ENCODE measurements at places on chromosomes 6 and 20.

DNA sequence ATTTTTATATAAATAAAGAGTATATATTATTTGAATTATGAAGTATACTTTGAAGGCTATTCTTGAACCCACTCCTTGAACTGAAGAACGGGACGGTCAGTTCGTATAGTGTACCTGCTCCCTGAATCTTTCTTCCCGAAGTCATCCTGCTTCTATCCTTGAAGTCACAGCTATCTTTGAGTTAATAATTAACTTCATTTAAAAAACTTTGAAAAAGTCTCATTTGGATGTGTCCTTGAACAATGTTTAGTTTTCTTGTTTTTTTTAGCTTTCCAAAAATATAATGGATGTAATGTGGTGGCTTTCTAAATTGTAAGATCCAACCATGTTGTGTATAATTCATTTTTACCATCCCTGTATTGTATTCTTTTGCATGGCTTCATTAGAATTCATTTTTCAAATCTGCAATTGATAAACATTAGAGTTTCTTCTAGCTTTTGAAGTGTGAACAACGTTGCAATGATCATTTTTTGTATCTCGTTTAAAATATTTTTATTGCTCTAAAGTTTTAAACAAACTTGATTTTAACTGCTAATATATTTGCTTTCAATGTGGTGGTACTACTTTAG lies 94.4 kb downstream of the NCOA3 start:
- DNase-seq: no peak

DNA sequence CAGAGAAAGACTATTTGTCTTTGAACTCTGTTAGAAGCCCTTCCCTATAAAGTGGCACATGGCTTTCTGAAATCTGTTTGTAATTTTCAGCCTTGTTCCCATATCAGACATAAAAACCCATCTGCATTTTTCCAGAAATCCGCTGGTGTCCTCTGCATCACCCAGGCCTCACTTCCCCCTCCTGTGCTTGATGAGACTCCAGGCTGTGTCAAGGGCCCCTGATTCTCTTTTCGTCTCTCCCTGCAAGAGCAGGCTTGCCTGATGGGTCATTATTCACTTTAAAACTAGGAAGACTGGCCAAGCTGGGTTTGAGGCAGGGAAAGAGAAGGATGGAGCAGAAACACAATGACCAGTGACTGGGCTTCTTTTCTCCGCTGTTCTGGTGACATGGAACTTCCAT lies 10.6 kb upstream of the PROKR2 start:
- DNase-seq: no peak

- no peak for DNase-seq
Measured at GRCh38 chr20:36472637-36473090, 68.7 kb upstream of the MYL9 start.

GRCh38 chr6:1722801-1723200 lies 113.1 kb downstream of the FOXC1 start:
- no peak for DNase-seq

DNA sequence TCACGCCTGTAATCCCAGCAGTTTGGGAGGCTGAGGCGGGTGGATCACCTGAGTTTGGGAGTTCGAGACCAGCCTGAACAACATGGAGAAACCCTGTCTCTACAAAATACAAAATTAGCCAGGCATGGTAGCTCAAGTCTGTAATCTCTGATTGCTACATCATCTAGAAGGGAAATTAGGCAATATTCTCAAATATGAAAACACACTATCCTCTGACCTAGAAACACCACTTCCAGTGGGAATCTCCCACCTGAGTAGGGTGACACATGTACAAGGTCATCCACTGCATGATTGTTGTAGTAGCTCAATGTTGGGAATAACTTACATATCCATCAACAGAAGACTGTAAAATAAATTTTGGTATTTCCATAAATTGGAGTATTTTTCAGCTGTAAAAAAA lies 19.1 kb upstream of the SIRPD start:
- DNase-seq: no peak

GRCh38 chr20:59646487-59646886 lies 42.1 kb downstream of the PHACTR3 start:
- no peak for DNase-seq

DNA sequence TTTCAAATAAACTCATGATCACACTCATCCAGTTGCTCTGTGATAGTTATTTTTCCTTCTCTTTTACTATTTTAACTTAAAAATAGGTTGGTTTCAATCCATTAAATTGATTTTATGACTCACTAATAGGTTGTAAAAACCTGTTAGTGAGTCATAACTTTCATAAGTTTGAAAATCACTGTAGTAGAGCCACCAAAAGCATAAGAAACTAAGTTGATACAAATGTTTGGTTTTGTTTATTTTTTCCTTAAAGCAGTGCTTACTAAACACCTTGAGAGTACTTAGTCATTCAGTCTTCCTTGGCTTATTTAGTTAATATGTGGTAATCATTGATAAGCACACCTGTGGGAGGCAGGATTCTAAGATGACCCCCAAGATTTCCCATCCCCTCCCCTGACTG lies 312.1 kb upstream of the MAN1A1 start:
- DNase-seq: no peak

- DNase-seq: no peak
Measured at GRCh38 chr6:157946865-157947532, 34.7 kb upstream of the SYNJ2 start.

GRCh38 chr20:23634985-23635767 lies 2.6 kb downstream of the CST3 start:
- DNase-seq: no peak

- DNase-seq: no peak
Measured at GRCh38 chr20:2023151-2023550, 29.3 kb upstream of the PDYN start.

GRCh38 chr6:77816766-77817270 lies 164.0 kb downstream of the MEI4 start:
- DNase-seq: no peak

GRCh38 chr6:134819863-134820800 lies 129.8 kb downstream of the ALDH8A1 start:
- no peak for DNase-seq

DNA sequence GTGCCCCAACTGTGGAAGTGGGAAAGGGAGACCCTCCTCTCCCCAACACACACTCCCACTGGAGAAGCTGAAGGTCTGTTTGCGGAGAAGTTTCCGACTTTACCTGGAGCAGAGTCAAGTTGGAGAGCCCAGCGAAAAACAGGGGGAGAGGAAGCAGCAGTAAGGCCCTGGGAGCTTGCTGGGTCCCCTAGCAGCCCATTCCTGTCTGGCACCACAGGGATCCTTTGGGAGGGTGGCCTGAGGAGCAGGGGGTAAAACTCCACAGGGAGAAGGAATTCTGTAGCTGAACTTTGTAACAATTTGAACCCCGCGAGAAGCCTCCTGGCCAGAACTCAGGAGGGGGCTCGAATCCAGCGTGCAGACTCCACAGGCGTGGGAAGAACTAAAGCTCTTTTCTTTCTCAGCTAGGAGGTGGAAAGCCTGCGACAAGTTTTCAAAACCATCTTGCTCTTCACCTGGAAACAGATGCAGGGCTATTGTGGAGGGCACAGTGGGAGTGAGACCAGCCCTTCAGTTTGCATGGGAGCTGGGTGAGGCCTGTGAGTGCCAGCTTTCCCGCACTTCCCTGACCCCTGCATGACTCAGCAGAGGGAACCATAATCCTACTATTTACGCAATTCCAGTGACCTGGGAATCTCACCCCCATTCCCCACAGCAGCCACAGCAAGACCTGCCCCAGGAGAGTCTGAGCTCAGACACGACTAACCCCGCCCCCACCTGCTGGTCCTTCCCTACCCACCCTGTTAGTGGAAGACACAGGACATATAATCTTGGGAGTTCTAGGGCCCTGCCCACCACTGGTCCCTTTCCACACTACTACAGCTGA lies 25.8 kb downstream of the SERPINB9 start:
- no peak for DNase-seq

GRCh38 chr6:38836585-38836984 lies 121.5 kb downstream of the DNAH8 start:
- DNase-seq: no peak

- DNase-seq: no peak
Measured at GRCh38 chr6:67908379-67908778, 726.7 kb upstream of the ADGRB3 start.

DNA sequence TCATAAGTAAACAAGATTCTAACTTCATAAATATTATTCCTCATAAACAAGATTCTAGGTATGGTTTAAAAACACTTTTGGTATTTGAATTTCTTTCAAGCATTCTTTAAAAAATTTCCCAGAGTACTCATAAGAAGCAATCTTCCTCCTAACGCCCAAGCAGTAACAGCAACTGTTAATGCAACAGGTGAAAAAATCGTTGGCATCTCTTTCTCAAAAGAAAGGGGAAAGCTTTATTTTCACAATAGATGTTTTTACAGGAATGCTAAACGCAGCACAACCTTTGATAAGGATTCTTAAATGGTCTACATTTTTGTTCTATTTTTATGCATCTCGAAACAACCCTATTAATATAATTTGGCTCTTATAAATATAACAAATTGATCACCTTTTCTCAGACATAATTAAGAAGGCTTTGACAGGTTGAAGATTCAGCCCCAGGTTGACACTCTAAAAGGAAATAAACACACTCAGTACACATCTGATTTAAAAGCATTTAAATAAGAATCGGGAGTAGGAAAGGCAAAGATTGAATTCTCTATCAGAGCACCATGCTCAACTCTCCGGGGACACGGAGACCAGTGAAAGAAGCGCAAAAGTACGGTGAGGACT lies 634 bp downstream of the AHI1 start:
- DNase-seq: no peak

DNA sequence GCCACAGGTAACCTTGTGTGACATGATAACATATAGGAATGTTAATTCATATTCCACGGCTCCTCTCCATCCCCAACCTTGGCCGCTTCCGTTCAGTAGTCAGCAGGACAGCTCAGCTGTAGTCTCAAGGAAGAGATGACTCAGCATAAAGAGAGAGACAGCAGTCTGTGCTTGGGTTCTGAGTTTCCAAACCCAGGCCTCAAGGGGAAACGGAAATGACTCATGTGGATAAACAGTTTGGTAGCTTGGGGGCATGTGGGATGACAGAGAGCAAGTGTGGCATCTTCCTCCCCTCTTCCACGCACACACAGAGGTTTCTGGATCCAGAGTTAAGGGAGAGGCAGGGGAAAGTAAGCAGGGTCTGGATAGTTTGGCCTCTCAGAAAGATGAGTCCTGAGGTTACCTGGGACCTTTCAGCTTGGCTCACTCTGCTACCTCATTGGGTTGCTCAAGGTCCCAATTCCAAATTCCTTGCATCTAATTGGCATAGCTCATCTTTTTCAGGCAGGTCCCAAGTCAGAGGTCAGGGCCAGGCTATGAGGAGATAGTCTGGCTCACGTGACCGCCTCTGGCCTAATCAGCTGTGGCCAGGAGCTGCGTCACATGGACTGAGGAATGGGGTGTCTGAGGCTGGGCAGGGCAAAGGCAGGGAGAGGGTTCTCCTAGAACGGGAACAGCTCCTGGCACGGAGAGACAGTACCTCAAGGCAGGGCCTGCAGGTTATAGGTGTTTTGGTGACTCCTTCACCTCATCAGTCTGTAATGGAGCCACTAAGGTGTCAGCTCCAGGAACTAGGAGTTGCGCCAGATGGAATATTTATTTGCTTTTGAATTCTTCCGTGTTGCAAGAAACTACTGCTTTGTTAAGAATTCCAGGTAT lies 36.5 kb upstream of the MLN start:
- no peak for DNase-seq

DNA sequence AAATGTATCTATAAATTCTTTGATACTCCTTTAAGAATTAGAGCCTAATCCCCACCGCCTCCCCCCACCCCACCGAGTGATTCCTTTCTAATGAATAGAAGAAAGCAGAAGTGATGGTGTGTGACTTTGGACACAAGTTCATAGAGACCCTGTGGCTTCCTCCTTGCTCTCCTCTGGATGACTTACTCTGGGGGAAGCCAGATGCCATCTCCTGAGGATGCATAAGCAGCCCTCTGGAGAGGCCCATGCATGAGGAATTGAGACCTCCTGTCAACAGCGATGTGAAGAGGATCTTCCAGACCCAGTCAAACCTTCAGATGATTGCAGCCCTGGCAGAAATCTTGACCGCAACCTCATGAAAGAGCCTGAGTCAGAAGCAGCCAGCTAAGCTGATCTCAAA lies 21.1 kb downstream of the AHCY start:
- no peak for DNase-seq

GRCh38 chr6:170293341-170294231 lies 2.7 kb upstream of the DLL1 start:
- DNase-seq: no peak

GRCh38 chr20:36606158-36607066 lies 833 bp downstream of the RAB5IF start:
- no peak for DNase-seq

DNA sequence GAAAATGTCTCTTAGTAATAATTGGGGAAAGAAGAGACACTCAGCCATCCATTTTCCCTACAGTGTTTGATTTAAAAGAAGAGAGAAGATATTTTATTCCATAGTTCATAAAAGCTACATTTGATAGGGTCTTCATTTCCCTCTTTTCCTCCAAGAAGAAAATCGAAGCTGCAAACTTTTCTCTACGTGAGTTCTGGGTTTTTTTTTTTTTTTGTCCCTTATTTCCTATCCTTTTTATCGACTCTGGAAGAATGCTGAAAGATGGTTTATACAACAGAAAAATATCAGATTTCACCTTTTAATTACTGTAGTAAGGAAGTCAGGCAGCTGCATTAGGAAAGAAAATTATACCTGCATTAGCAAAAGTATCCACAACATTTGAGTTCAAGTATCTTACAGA lies at the start of gene OR2J1:
Gene OR2J1, plus strand, starts transcription at position 301 of the 400 bp plus-strand sequence. CDS start 1,453 bp downstream, outside the sequence.
- DNase-seq: no peak

DNA sequence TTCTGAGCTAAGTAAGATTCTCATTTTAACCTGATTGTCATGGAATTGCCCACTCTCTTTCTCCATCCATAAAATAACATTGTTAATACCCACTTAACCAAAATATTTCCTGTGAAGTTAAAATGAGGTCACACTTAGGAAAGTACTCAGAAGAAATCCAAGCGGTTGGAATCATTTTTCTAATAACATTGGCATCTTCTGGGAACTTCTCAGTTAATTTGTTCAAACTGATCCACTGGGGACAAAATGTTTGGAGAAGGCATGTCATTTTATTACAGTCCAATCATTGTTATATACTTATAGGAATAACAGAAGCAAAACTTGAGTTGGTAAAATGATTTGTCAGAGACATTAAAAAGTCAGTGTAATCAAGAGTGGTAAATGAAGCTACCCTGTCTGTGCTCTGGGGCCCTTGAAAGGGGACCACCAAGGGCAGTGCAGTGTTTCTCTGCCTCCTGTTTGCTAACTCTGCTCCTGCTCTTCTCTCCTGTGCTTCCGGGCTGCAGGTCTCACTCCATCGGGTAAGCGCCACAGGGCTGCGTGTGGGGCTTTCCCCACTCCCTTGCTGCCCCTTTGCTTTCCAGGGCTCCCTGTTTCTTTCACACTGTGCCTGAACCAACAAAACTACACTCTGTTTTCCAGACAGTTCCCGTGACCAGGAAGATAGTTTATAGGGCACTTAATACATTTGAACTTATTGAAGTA lies 50.1 kb downstream of the HDDC2 start:
- DNase-seq: no peak

DNA sequence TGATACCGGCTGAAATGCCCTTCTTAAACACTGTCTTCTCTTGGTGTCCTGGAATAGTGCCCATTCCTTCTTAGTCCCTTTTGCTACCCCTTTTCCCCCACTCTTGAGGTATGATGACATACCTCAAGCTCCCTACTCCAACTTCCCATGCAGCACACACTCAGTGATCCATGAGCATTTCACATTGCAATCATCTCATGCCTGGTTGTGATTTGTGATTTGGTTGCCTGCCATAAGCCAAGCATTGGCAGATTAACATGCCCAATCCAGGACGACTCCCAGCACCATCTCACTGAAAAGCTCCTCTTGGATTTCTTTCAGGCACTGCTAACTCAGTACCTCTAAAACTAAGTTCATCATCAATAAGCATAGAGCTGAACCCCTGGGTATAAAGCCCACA lies 14.7 kb upstream of the PTPRA start:
- no peak for DNase-seq

GRCh38 chr6:119894811-119895210 lies 545.2 kb upstream of the MAN1A1 start:
- no peak for DNase-seq

Measured in stimulated activated CD4-positive, alpha-beta T cell treated with anti-CD3 and anti-CD28 coated beads, TNF-alpha, amount 100 ng/mL, for 4 hours (primary cell).